ENCODE measurements at places on chromosomes 2 and 18.

DNA sequence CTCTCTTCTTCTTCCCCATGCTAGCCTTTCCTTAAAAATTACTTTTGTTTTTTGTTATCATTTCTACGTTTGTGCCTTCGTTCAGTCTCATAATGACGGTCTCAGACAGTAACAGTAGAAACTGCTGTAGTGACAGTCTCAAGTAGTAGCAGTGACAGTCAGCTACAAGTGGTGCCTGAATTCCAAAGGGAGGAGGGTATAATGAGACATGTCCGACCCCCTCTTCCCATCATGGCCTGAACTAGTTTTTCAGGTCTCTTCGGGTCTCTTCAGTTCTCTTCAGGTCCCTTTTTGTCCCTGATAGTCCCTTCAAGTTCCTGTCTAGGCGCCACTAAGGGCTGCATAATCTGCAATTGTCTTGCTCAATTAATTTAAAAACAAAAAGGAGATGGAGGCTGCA lies 12.6 kb downstream of the TMEM131 start:
- DNase-seq: no peak

DNA sequence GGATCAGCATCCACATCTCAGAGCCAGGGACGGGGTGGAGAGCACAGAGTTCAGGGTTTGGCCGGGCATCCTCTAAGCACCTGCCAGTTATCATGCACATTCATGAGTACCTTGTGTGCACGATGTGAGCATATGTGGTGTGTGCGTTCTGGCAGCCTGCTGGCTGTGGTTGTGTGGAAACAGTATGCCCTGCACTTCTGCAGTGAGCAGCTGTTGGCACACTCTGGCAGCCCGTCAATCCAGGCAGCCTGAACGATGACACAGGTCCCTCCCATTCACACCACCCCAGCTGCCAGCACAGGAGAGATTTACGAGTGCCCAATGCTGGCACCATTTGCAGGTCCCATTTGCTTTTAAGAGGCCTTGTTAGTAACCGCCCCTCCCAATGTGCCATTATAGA lies 74.2 kb downstream of the CD8B2 start:
- no peak for DNase-seq

- no peak for DNase-seq
Observed at GRCh38 chr18:56112984-56113383, 525.0 kb upstream of the TCF4 start.

DNA sequence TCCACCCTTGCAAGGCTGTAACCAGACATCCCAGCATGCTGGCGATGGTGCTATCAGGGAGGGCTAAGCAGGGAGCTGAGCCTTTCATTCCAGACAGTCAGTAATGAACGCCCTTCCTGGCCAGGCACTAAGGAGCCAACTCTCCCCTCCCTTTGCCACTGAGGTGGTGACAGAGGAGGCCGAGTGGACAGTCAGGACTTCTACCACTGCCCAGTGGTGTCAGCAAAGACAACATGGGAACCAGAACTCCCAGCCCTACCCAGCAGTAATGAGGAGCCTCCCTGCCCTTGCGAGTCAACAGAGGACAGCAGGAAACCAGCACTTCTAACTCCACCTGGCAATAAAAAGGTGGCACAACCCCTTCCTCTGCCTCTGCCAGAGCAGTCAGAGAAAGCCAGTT lies 68.6 kb downstream of the ZAP70 start:
- DNase-seq: no peak

GRCh38 chr18:68233018-68233417 lies 481.9 kb downstream of the TMX3 start:
- no peak for DNase-seq

DNA sequence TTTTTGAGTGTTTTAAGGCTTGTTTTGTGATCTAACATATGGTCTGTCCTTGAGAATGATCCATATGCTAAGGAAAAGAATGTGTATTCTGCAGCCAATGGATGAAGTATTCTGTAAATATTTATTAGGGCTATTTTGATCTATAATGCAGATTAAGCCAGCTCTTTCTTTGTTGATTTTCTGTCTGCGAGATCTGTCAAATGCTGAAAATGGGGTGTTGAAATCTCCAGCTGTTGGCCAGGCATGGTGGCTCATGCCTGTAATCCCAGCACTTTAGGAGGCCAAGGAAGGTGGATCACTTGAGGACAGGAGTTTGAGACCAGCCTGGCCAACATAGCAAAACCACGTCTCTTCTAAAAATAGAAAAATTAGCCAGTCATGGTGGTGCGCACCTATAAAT lies 132.7 kb downstream of the DIS3L2 start:
- DNase-seq: no peak

GRCh38 chr18:2881088-2881839 lies 34.5 kb downstream of the EMILIN2 start:
- no peak for DNase-seq

- DNase-seq: no peak
Observed at GRCh38 chr18:24417480-24417879, 9.0 kb upstream of the IMPACT start.

DNA sequence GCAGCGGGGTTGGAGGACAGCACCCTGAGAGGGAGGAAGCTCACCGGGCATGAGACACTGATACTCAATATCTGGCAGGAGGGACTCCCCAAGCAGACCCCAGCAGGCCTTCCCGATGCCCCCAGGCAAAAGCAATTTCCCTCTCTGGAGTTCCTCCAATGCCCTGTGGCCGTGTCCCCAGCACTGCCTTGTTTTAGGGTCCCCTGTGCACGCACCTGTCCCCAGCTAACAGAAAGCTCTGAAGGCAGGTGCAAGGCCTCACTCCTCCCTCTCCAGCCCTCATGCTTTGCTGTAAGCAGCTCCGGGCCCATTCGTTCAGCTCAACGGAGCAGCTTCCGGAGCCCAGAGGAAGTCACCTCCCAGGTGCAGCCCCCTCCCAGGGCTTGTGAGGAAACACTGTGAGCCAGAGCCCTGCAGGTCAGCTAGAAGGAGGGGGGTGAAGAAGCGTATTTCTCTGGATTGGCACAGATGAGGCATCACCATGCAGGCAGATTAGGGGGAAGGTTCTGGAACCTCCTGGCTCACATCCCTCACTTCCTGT lies 50.3 kb upstream of the ID2 start:
- DNase-seq: no peak
